ENCODE measurements at places on chromosomes 1 and 21.

- DNase-seq = no peak
Observed at GRCh38 chr21:36384885-36385232, 333 bp upstream of the CHAF1B start.

DNA sequence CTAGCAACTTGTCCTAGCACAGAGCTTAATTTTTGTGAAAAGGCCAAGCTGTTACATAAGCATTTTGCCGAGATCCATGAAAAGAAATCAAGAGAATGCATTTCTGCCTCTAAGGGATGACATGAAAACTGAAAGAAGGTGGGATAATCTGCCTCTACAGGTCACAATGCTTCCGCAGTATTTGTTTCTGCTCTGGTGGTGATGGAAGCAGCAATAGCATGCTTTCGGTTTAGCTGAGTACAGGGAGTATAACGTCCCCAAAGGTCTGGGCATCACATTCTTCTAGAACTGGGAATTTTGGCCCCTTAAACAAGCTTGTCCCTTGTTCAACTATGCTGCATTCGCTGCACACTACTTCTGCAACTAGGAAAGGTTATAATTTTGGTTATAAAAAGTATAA is 14.4 kb upstream of the MAGI3 start:
- DNase-seq = no peak

- DNase-seq = no peak
Observed at GRCh38 chr1:18109756-18110597, 2.4 kb downstream of the IGSF21 start.

GRCh38 chr1:66732407-66733166 is 19.7 kb upstream of the DYNLT5 start:
- no peak for DNase-seq

DNA sequence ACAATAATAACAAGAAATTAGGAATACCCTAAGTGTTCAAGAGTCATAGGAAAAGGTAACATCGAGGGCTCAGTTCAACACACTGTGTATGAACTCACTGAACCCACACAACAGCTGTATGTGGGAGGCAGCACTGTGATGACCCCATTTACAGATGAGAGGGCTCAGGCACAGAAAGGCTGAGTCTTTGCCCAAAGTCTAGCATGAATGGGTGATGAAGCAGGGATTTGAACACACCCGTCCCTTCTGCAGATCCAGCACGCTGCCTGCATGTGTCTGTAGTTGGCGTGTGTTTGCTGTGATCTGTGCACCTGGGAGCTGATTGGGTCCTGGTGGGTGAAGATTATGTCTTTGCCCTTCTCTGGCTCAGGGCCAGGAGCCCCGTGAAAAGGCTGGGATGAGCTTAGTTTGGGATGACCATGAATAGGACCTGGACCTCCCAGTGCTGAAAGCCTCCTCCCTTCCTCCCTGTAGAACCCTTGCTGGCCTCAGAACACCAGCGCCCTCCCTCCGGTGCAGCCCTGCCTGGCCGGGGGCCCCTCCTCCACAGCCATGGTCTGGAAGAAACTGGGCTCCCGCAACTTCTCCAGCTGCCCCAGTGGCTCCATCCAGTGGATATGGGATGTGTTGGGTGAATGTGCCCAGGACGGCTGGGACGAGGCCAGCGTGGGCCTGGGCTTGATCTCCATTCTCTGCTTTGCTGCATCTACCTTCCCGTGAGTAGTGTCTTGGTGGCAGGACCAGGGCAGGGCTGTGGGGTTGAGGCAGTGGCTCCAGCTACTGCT is 5.2 kb downstream of the SLC66A1 start:
- DNase-seq = no peak

- DNase-seq = no peak
Observed at GRCh38 chr1:93603601-93604000, 78.0 kb downstream of the BCAR3 start.

GRCh38 chr1:40633523-40633922 is 32.0 kb downstream of the RIMS3 start:
- no peak for DNase-seq

GRCh38 chr1:167443757-167444156 is 74.6 kb downstream of the CD247 start:
- no peak for DNase-seq

- no peak for DNase-seq
Observed at GRCh38 chr21:25670726-25671125, 31.7 kb downstream of the JAM2 start.

All from cortex of kidney (tissue), 1 donor.